ENCODE measurements at places on chromosomes 12 and 14. TPM values are rescaled to one million over a fixed set of nuclear protein-coding genes. Genes with fewer than 3 reads are reported as not detected.

KSR2 gene
- not detected for total RNA-seq

PLEKHD1 gene
- not detected for total RNA-seq

FRMD6 gene
- total RNA-seq = 134 TPM

CCDC197 gene
- not detected for total RNA-seq

PELI2 gene
- 0.21 TPM for total RNA-seq
